COLO829 (cell line): ENCODE measurements at places on chromosomes 4 and X.
A peak's percentile ranks its signal among the peaks of the same experiment; 100 is the strongest.

- no peak for DNase-seq
Observed at GRCh38 chr4:179927473-179927872, 2315.7 kb upstream of the TENM3 start.

DNA sequence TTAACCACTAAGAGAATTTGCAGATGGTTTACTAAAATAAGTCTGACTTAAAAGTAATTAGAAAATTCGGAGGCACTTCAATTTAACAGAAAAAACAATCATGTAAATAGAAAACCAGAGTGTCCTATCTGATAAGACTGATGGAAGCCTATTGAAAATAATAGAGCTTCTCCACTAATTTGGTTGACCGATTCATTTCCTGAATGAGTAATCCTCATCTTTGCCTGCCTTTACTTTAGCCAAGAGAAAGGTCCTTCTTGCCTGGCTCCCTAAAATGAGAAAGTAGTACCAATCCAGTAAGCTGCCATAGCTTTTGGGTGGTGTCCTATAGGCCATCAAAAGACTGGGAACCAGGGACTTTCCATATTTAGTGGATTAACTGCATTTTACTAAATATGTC is 48.4 kb downstream of the KCNIP4 start:
- DNase-seq = no peak

DNA sequence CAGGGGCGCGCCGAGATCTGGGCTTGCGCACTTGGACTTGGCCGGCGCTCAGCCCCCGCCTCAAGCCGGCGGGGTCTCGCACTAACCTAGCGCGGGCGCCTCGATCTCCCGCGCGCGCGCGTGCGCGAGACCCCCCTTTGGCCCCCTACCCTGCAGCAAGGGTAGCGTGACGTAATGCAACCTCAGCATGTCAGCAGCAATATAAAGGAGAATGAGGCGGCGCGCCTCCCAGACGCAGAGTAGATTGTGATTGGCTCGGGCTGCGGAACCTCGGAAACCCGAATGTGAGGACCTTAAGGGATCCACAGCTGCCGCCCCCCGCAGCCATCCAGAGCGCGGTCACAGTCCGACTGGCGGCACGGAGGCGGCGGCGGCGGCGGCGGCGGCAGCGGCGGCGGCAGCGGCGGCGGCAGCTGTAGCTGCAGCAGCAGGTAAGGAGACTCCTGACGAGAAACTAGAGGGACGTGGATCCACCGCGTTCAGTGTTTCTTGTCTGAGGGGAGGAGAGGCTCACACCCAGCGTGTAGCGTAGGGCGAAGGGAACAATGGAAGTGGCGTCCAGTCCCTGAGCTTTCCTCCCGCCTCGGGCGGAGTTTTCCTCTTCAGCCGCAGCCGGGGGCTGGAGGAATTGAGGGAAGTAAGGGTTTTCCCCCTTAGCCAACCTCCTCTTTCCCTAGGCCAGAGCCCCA is at the start of the genes SATL1 and ZNF711:
TSS of gene SATL1 (minus strand) at position 19 of the 689 bp plus-strand sequence. CDS start 134,811 bp downstream, outside the sequence.
TSS of gene ZNF711 (plus strand) at position 231 of the 689 bp plus-strand sequence. CDS start 3,582 bp downstream, outside the sequence.
- no peak for DNase-seq

GRCh38 chr4:107269175-107269574 is 233.1 kb upstream of the DKK2 start:
- DNase-seq = no peak

- no peak for DNase-seq
Observed at GRCh38 chr4:56301997-56302496, 85.2 kb downstream of the AASDH start.

DNA sequence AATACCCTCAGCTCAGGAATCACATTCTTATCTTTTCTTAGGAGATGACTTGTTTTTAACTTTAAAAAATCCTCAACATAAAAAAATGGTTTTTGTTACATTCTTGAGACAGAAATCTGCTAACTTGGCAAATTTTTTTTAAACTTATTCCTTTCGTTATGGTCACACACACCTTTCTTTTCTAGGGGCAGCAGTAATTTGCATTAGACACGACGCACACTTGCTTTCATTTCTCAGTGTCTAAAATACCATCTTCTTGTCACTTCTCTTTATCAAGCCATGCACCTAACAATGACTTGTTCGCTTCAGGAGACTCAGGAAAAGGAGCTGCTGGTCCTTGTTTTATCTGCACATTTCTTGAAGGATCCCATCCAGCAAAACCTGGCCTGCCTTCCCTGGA is 112.6 kb upstream of the TBL1X start:
- DNase-seq = no peak

- no peak for DNase-seq
Observed at GRCh38 chr4:165604181-165604580, 225.4 kb downstream of the CPE start.

DNA sequence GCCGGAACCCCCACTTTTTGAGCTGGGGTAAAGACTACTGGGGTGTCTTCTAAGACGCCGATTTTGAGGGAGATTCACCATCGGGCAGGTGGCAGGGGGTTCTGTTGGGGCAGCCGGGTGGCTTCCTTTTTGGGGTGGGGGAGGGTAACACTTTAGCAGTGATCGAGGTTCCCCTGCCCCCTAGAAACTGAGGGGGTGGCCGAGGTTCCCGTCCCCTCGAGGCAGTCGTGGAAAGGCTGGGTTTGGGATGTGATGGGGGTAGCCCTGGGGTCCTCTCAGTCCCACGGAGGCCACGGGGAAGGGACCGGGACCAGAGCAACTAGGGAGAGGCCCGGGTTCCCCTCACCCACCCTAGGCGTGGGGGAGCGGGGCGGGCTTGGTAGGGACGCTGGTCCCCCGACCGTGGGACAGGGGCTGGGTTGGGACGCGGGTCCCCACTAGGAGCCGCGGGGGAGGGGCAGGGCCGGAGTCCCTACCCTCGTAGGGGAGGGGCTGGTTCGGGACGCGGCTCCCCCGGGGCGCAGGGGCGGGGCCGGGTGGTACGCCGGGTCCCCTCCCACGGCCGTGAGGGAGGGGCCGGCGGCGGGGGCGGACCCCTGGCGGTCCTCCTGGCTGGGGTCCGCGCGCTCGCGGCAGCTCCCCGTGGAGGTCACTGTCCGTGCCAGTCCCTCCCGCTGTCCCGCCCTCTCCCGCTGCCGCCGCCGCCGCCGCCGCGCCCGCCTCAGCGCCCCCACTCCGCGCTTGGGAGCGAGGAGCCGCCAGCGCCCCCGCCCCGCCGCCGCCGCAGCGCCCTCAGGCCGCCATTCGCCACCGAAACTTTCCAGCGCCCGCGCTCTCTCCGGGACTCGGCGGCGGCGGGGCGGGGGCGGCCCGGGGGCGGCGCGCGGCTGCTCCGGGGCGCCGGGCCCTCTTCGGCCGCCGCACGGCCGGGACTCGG is at the start of gene TBL1X:
TSS of gene TBL1X (plus strand) at position 624 of the 937 bp plus-strand sequence. CDS start 188,529 bp downstream, outside the sequence.
- DNase-seq = no peak

DNA sequence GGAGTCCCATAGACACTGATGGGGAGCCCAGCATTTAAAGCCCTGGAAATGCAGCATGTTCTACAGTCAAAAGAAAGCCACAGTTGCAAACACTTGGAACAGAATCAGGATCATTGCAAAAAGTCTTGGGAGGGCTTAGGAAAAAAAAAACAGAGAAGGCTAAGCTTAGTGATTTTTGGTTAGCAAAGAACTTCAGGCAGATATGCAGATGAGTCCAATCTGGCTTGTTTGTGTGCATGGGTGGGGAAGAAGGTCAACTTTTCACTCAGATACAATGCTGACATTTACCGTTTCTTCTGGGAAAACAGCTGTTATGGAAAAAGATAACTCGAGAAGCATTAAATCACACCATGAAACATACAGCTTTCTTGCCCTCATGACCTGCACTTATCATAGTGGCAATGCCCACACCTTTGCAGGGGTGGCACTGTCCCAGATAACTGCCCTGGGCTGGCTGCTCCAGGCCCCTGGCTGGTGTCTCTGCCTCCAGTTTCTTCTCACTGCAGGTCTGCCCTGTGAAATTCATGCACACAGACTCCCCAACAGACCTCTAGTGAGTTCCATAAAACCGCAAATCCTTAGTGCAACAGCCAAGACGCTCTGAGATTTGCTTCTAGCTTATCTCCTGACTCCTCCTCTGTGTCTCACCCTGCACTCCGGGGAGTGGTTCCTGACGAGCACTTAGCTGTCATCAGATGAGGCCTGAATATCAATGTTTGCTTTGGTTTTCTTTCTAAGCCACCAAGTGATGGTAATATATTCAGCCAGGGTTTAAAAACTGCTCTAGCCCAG is 99.2 kb downstream of the DRD5 start:
- no peak for DNase-seq

GRCh38 chr4:165965503-165965902 is 92.5 kb downstream of the TLL1 start:
- no peak for DNase-seq

DNA sequence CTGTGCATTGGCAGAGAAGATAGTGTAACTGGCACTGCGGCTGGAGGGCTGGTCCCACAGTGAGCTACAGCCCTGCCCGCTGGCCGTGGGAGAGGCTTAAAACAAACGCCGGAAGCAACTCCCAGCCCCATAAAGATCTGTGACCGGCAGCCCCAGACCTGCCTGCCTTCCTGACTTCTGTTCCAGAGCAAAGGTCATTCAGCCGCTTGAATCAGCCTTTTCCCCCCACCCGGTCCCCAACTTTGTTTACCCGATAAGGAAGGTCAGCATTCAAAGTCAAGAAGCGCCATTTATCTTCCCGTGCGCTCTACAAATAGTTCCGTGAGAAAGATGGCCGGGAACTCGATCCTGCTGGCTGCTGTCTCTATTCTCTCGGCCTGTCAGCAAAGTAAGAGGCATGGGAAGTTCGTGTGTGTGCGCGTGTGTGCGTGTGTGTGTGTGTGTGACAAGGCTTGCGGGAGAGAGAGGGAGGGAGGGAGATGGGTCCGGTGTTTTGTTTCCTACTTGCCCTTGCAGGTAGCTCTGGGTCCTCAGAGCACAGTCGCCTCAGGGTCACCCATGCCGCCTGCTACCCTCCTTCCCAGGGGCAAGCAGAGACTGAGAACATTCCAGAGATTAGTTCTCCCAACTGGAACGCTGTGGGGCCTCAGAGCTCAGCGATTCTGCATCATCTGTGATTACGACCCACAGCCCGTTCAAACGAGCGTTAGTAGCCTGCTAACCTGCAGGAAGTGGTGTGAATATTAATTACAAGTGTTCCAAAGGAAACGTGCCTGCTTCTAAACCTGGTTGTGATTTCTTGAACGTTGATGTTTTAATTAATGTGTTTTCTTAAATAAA is at the start of gene MGST2:
TSS of gene MGST2 (plus strand) at position 130 of the 840 bp plus-strand sequence. CDS start at position 331, 201 bp downstream.
- peak; percentile 82 for DNase-seq

- no peak for DNase-seq
Observed at GRCh38 chr4:7158991-7159390, 33.3 kb upstream of the SORCS2 start.

DNA sequence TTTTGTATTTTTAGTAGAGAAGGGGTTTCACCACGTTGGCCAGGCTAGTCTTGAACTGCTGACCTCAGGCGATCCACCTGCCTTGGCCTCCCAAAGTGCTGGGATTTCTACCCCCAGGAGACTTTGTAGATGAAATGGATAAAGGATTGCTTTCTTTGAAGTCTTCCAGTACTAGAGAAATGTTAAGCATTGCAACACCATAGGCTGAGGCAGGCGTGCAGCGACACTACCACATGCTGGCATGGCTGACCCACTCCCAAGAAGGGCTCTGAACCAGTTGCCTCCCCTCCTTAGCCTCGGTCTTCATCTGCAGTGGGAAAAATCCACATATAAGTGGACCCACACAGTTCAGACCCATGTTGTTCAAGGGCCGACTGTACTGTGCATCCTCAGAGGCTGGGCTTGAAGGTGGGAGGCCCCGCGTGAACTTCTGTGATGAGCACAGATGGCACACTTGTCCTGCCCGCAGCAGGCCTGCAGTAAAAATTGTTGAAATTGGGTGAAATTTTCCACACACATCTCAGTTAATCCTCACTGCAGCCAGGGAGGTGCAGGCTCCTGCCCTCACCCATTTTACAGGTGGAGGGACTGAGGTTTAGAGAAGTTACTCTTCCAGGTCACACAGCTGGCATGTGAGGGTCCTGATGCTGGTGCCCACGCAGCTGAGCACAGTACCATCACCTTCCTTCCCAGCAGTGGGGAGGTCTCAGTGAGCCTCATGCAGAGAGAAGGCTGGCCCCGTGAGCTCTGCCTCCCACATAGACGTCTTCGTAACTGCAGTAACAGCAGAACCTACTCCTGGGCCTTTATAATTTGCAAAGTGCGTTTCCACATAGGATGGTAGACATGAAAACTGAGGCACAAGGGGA is 35.5 kb downstream of the HTRA3 start:
- no peak for DNase-seq

DNA sequence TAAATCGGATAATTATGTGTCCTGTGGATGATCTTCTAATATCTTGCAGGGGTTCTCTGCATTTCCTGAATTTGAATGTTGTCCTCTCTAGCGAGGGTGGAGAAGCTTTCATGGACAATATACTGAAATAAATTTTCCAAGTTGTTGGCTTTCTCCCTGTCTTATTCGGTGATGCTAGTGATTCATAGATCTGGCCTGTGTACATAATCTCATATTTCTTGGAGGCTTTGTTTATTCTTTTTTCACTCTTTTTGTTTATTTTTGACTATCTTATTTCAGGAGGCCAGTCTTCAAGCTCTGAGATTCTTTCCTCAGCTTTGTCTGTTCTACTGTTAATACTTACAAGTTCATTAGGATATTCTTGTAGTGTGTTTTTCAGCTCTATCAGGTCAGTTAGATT is 20.7 kb upstream of the CLGN start:
- DNase-seq = no peak

- DNase-seq = no peak
Observed at GRCh38 chr4:8601556-8601955, 9.0 kb downstream of the CPZ start.

DNA sequence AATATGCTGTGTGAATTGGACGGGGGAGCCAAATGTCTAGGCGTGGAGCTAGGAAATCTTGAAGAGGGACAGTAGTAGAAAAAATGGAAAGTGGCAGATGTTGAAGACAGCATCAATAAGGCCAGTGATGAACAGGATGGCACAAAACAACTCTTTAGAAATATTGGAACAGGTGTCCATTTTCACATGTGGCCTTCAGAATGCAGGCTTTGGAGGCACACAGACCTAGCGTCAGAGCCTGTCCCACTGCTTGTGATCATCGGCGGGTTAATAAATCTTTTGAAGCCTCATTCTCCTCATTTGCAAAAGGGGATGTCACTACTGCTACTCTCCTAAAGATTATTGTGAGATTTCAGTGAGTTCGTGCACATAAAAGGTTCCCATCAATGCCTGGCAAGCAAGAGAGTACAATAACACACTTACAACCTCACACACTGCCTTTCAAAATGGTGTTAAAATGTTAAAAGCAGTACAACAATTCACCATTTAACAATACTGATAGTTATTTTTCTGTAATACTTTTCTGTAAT is 2.4 kb downstream of the PDLIM3 start:
- no peak for DNase-seq

DNA sequence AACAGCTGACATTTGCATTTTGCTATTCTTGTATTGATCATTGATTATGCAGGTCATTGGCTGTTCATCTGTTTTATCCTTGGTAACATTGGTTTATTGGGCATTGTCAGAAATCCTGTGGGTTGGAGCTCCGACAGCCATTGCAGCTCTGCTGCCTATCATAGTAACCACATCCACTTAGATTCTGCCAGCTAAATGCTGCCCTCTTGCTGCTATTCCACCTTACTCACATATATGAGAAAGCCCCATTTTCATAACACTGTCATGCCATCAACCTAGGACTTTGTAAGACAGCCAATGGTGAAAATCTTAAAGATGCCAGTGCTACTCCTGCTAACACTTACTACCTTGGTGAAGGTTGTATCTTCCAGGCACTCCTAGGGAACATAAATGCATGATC is 187.3 kb upstream of the CXCL13 start:
- DNase-seq = peak; percentile 60

- DNase-seq = no peak
Observed at GRCh38 chr4:138181287-138181686, 60.9 kb downstream of the SLC7A11 start.
